ENCODE measurements at places on chromosomes 13 and 19.
A peak's percentile ranks its signal among the peaks of the same experiment; 100 is the strongest.

DNA sequence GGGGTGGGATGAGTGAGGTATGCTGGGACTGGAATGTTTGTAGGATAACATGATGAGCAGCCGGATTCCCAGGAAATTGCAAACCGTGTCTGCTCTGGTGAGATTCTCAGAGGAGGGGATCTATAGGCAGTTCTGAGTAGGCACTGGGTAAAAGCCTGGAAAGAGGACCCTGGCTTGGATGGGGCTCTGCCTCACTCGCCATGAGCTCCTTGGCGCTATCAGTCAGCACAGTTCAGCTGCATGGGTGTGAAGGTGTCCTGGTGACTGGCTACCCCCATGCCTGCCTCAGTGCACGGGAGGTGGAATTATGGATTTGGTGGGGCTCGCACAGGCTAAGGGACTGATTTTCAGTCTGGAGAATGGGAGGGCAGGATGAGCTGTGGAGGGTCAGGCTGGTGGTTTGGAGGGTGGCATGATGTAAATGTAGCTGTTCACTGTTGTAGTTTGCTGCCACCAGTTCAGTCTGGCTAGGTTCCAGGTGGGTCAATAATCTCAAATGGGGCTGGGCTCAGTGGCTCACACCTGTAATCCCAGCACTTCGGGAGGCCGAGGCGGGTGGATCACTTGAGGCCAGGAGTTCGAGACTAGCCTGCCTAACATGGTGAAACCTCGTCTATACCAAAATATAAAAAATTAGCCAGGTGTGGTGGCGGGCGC lies 9.2 kb upstream of the ZNF627 start:
- ATAC-seq = peak; percentile 34

- ATAC-seq = no peak
These were observed 1150.2 kb upstream of the PCDH9 start for GRCh38 chr13:68380041-68380973.

GRCh38 chr13:43924549-43925245 lies 45.0 kb downstream of the LACC1 start:
- ATAC-seq = no peak

GRCh38 chr13:30142486-30143211 lies 164.7 kb downstream of the KATNAL1 start:
- ATAC-seq = peak; percentile 79

GRCh38 chr13:37777676-37778075 lies 91.9 kb downstream of the TRPC4 start:
- no peak for ATAC-seq

GRCh38 chr19:46471116-46471733 lies at the start of gene PNMA8A:
Gene PNMA8A, minus strand, starts transcription at chr19:46471563. Its CDS starts 528 bp downstream, at chr19:46471035.
- peak; percentile 87 for ATAC-seq

DNA sequence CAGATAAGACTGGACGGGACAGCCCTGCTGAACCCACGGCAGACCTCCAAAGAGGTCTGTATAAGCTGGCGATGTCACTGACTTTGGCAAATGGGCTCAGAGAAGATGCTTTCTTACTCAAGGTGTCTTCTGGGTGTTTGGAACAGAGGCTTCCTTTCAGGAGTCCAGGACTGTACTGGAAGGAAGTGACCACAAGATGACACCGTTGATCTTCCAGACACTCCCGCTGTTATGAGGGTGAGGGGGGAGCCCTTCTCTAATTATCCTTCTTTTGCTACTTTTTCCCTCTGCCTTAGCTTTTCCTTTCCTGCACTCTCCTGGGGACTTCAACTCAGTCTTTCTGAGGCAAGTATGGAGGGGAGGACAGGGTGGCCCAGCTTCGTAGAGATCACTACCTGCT lies 65.2 kb upstream of the ZNF599 start:
- ATAC-seq = no peak

GRCh38 chr19:52269338-52270261 lies at the start of gene ZNF766:
Gene ZNF766, plus strand, starts transcription at chr19:52269587. Its CDS starts 27 bp downstream, at chr19:52269614.
- ATAC-seq = peak; percentile 100

DNA sequence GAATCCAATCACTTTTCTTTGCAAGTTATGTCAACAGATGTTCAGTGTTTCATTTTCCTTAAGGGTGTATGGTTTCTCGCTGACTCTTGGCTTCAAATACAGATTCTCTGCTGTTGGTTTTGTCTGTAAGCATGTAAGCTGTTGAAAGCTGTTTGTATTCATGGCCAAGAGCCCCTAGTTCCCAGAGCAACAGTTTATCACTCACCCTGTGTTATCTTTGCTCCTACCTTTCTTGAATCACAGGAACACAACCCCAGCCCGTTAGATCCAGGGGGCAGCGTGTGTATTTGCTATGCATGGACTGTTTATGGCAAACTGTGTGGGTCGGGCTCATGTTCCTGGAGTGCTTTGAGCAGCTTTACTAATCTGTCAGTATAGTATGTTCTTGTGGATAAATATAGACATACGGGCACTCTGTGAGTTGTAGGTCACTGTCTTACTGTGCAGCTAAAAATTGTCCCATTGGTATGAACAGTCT lies 28.9 kb downstream of the FRY start:
- no peak for ATAC-seq

GRCh38 chr13:21637296-21637695 lies 33.3 kb upstream of the MICU2 start:
- no peak for ATAC-seq

DNA sequence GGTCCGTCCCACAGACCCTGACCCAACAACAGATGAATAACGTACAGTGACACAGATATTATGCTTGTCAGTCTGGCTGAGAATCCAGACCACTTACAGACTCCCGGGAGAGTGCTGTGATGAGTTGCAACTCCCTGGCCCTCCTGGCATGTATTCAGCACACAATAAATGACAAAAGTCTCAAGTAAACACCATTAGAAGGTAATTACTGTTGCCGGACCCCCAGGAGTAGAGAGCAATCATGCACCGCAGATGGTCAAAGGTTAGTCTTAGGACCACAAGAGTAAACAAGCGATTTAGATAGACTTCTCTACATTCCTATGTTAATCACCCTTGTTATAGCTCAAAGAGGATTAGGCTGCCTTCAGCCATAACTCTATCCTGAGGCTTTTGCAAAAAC lies 726.4 kb upstream of the GPC6 start:
- no peak for ATAC-seq

- ATAC-seq = no peak
These were observed 467.9 kb downstream of the SLITRK1 start for GRCh38 chr13:83414393-83414792.

DNA sequence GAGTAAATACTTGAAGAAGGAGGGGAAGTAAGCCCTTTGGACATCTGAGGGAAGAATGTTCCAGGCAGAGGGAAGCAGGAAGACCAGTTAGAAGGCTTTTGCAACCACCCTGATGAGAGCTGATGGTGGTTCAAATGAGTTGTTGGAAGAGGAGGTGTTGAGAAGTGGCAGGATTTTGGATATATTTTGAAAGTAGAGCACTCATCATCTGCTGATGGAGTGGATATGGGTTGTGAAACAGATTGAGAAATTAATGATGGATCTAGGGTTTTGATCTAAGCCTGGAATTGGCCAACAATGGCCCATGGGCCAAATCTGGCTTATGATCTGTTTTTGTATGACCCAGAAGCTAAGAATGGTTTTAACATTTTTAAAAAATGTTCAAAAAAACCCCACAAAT lies 230.7 kb downstream of the NDFIP2 start:
- ATAC-seq = peak; percentile 83

GRCh38 chr13:43353631-43354030 lies 330.2 kb downstream of the DNAJC15 start:
- no peak for ATAC-seq

DNA sequence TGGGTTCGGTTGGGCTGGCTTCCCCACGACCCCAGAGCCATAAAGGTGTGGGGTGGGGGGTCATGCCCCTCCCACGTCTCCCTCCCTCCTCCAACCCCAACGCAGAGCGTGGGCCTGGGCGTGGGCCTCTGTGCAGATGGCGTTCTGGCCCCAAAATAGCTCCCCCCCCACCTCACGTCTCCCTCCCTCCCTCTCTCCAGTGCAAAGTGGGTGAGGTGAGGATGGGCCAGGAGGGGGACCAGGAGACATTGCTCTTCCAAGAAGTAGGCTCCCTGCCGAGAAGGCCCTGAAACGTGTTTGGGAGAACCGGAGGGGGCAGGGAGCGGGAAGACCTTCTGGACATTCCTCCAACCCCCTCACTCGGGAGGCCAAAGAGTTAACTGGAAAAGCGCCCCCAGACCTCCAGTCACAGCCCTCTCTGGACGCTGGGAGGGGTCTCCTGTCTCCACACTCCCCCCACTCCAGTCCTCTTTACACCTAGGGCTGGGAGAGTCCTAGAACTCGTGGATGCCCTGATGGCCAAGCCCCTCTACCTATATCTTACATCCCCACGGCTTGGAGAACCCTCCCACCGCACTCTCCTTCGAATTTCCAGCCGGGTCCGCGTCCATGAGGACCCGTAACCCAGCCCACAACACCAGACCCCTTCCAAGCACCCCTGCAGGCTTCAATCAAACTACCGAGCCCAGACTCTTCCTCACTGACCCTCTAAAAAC lies 855 bp downstream of the UNC13A start:
- no peak for ATAC-seq

GRCh38 chr19:53621885-53622740 lies 9.7 kb upstream of the DPRX start:
- no peak for ATAC-seq

DNA sequence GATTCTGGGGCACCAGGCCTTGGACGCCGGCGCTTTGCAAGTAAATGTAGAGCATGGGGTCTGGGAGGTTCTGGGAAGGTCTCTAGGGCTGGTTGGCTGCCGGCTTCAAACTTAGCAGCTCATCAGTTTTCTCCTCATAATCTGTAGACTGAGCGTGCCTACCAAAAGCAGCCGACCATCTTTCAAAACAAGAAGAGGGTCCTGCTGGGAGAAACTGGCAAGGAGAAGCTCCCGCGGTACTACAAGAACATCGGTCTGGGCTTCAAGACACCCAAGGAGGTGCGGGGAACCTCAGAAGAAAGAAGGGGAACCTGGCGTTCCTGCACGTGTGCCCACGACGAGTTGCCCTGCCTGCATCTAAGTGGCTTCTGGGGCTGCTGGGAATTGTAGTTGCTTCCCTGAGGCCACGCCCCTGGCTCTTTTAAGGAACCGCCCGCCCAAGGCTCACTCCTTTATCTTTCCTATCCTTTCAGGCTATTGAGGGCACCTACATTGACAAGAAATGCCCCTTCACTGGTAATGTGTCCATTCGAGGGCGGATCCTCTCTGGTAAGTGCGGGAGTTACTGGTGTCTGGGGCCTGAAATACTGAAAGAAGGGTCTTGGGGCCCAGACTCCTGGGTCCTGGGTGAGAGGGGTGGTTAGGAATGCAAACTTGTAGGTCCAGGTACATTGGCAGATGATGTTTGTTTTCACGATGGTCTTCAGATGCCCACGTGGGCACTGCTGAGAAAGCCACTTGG lies 984 bp downstream of the RPS11 start:
- ATAC-seq = no peak
